ELF-1 (cell line): ENCODE measurements at places on chromosomes 12 and 14.

GRCh38 chr12:575948-576614 lies 87.2 kb downstream of the NINJ2 start:
- DNase-seq, result peak; percentile 95

- no peak for DNase-seq
Measured at GRCh38 chr12:57046947-57047890, 2.7 kb downstream of the MYO1A start.

GRCh38 chr12:10632226-10632625 lies 18.8 kb upstream of the MAGOHB start:
- no peak for DNase-seq

GRCh38 chr12:76998908-76999556 lies 66.3 kb downstream of the E2F7 start:
- DNase-seq, result no peak

GRCh38 chr12:132904718-132905328 lies 17.4 kb upstream of the CHFR start:
- peak; percentile 88 for DNase-seq

GRCh38 chr12:99142651-99143050 lies 497.6 kb downstream of the APAF1 start:
- DNase-seq, result no peak

DNA sequence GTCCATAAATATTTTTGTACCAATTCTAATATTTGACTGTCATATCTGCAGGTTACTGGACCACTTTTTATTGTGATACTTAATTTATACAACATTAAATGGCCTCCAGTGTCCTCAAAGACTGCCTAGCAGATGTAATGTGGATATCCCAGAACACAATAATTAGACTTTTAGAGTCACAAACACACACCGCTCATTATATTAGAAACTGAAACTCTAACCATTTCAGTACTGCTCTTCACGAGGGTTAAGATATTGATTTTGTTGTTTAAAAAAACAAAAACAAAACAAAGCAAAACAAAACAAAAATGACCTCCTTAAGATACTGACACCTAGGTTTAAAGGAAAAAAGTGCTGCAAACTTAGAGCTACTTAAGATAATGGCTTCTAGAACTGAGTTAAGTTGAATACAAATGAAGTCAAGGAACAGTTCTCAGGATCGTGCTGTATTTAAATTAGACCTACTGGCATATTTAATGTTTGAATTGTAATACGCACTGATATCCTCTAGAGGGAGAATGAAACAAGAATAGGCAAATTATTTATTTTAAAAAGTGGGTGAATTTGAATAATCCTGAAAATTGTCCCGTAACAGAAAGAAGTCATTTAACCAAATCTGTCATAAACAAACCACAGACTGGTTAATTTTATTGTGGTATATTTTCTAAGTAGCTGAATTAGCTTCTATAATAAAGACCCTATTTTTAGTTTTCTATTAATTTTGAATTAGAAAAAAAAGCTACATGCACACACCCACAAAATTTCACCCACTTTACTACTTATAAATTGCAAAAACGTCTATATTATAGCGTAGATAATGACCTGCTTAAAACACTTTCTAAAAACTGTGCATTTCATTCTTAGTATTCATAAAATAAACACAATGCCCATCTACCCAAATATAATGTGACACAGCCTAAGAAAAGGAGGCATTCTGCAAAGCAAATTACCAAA lies 395.2 kb upstream of the DCN start:
- no peak for DNase-seq

GRCh38 chr12:28591831-28592230 lies 401.6 kb downstream of the CCDC91 start:
- DNase-seq, result peak; percentile 10

- DNase-seq, result no peak
Measured at GRCh38 chr12:2226641-2227040, 173.9 kb downstream of the CACNA1C start.

GRCh38 chr12:121872546-121873215 lies 14.0 kb upstream of the HPD start:
- DNase-seq, result peak; percentile 71
